ENCODE measurements at places on chromosomes 4 and X. TPM values are rescaled to one million over a fixed set of nuclear protein-coding genes. Genes with fewer than 3 reads are reported as not detected.

Gene CLRN2
- not detected for polyA plus RNA-seq

Gene F11
- not detected for polyA plus RNA-seq

Gene PRRG1
- polyA plus RNA-seq: 0.04 TPM

DNA sequence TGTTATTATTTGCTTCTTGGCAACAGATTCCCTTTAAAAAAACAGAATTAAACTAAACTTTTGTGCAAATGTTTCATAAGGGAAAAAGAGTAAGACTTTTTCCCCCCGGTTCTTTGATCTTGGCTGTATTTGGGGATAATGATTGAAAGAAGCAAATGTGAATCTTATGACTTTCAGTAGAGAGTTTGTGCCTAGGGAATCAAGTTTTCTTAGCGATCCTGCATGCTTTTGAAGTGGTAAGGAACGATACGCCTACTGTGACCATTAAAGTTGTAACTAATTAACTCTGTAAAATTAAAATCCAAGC, 9.0 kb downstream of the ATP10D start:
- H3K36me3 ChIP-seq: no peaks in the 10 kb centered on the region
- H3K27ac ChIP-seq: no peak overlapping the region
- DNase-seq: no peak

GRCh38 chr4:86595426-86595805, 1.3 kb downstream of the PTPN13 start:
- H3K4me1 ChIP-seq: peaks cover 21% of the 10 kb centered on the region
- H3K36me3 ChIP-seq: no peaks in the 10 kb centered on the region
- H3K27me3 ChIP-seq: peaks cover 18% of the 10 kb centered on the region
- DNase-seq: no peak
- H3K27ac ChIP-seq: no peak overlapping the region

DNA sequence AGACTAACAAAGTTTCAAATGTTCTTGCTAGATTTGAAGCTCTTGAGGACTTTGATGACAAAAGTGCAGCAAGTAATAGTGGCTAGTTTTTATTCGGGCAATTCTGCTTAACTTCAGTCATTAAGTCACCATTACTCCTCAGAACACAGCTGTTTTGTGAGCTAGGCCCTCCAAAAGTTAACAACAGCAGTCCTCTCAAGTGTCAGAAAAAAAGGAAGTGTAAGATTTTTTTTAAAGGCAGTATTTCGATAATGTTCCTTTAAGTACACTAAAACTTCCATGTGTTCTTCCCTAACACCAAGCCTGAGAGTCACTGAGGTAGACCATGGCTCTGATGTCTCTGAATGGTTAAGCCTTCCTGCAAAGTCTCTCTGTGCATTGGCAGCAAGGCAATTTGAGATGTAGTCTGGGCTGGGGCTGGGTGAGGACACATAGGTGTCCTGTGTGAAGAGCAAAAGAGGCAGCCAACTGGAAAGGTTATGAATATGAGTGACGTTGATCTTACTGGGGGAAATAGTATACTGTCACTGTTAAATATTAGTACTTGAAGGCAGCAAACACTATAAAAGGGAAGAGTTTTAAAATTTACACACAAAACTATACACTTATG, 174.0 kb upstream of the MAP3K15 start:
- no peaks in the 10 kb centered on the region for H3K27me3 ChIP-seq
- H3K4me3 ChIP-seq: no peak overlapping the region
- H3K36me3 ChIP-seq: peaks cover 11% of the 10 kb centered on the region
- DNase-seq: no peak

DNA sequence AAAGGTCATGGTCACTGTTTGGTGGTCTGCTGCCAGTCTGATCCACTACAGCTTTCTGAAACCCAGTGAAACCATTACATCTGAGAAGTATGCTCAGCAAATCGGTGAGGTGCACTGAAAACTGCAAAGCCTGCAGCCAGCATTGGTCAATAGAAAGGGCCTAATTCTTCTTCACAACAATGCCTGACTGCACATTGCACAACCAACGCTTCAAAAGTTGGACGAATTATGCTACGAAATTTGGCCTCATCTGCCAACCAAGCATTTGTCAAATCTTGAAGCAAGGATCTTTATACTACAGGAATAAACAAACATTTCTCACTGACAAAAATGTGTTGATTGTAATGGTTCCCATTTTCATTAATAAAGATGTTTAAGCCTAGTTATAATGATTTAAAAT, 90.4 kb downstream of the EIF4E start:
- no peaks in the 10 kb centered on the region for H3K4me1 ChIP-seq
- DNase-seq: no peak
- no peak overlapping the region for H3K4me3 ChIP-seq
- H3K27ac ChIP-seq: no peak overlapping the region

DNA sequence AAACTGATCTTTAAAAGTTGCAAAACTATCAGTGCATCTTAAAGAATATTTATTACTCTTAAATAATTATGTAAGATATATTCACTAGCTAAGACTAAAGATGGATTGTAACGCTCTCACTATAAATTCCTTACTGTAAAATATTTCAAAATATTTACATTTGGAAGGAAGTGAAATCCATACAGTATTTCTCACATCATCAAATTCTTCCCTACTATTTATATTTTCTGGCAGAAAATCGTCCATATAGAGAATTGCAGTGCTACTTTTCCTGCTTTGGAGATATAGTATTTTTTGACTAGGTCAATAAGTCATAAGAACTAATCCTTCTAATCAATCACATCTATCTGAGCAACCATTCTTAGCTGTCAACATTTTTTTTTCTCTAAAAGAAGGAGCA, 52.9 kb downstream of the SCLT1 start:
- H3K36me3 ChIP-seq: peaks cover 49% of the 10 kb centered on the region
- no peak overlapping the region for H3K27ac ChIP-seq
- no peak for DNase-seq
- H3K4me1 ChIP-seq: no peaks in the 10 kb centered on the region
- no peak overlapping the region for H3K4me3 ChIP-seq
- H3K27me3 ChIP-seq: no peaks in the 10 kb centered on the region

DNA sequence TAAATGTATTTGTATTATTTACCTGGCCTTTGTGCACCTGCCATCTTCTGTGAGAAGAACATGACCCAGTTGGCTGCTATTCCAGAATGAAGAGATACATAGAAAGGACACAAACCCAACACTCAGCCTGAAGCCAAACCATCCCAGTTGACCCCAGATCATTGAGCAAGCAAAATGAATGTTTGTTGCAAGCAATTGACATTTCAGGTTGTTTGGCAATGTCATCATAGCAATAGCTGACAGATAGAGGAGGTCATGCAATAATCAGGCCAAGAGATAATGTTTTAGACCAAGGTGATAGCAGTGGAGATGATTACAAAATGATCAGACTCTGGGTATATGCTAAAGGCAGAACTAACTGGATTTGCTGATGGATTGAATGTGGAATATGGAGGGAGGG, 71.2 kb upstream of the TMEM164 start:
- H3K27me3 ChIP-seq: no peaks in the 10 kb centered on the region
- no peak for DNase-seq
- no peak overlapping the region for H3K27ac ChIP-seq
- no peaks in the 10 kb centered on the region for H3K4me1 ChIP-seq
- H3K36me3 ChIP-seq: no peaks in the 10 kb centered on the region
- no peak overlapping the region for H3K4me3 ChIP-seq

DNA sequence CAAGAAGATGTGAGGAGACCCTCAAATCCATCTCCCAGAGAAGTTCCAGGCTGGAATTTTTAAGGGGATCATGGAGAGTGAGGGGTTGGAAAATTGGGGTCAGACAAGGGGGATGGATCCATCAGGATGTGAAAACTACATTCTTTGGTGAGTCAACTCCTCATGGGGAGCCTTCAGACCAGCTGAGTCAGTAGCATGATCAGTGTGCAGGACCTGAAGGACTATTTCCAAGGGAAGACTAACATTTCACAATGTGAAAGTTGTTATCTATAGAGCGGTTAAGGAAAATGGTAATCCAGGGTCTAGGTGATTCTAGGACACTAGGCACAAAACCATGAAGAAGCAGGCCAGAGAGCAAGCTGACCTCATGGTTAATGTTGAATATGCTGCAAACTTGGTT, 38.6 kb upstream of the CEP135 start:
- H3K36me3 ChIP-seq: peaks cover 5% of the 10 kb centered on the region
- H3K27me3 ChIP-seq: no peaks in the 10 kb centered on the region
- DNase-seq: no peak
- no peak overlapping the region for H3K4me3 ChIP-seq
- no peak overlapping the region for H3K27ac ChIP-seq

DNA sequence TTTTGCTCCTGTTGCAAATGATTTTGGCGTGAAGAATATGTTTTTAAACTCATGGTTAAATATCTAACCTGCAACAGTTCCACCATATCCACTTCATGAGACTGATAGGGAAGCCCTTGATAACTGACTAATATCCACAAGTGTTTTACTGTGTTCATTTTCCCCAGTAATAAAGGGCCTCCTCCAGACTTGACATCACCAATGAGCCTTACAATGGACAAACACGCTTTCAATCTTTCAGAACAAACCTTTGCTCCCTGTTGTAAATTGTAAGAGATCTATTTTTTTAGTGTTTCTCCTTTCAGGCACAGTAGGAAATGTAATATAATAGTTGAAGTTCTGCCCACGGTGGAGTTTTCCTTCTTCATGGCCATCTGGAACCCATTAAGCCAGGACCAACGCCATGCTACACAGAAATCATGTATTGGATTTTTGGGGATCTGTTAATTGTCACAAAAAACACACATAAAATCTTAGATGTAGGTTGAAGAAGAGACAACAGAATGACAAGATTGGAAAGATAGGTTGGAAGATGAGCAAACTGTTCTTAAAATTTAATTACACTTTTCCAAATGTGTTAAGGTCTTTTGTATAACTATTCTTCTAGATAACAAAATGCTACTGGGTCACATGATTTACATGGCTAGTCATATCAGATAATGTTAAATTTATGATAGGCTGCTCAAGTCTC, 1030.1 kb downstream of the FSTL5 start:
- no peak overlapping the region for H3K27ac ChIP-seq
- H3K27me3 ChIP-seq: no peaks in the 10 kb centered on the region
- H3K4me3 ChIP-seq: no peak overlapping the region
- no peaks in the 10 kb centered on the region for H3K4me1 ChIP-seq

DNA sequence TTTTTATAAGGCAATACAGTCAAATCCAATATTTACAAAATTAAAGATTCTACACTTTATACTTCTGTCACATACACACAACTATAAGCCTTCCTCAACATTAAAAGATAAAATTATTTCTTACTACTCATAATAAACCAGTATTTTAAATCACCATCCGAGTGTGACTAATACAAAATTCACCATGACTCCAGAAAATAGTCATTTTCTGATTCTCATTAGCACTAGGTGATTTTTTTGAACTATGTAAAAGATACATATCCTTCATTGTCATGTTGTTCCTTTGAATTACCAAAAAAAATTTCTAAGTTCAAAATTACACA, 646 bp upstream of the SLC7A11 start:
- peak; percentile 56 for DNase-seq
- no peaks in the 10 kb centered on the region for H3K36me3 ChIP-seq
- peaks cover 7% of the 10 kb centered on the region for H3K4me1 ChIP-seq
- H3K27me3 ChIP-seq: no peaks in the 10 kb centered on the region
- peak overlapping the region; percentile 66 for H3K4me3 ChIP-seq
- H3K27ac ChIP-seq: peak overlapping the region; percentile 92

DNA sequence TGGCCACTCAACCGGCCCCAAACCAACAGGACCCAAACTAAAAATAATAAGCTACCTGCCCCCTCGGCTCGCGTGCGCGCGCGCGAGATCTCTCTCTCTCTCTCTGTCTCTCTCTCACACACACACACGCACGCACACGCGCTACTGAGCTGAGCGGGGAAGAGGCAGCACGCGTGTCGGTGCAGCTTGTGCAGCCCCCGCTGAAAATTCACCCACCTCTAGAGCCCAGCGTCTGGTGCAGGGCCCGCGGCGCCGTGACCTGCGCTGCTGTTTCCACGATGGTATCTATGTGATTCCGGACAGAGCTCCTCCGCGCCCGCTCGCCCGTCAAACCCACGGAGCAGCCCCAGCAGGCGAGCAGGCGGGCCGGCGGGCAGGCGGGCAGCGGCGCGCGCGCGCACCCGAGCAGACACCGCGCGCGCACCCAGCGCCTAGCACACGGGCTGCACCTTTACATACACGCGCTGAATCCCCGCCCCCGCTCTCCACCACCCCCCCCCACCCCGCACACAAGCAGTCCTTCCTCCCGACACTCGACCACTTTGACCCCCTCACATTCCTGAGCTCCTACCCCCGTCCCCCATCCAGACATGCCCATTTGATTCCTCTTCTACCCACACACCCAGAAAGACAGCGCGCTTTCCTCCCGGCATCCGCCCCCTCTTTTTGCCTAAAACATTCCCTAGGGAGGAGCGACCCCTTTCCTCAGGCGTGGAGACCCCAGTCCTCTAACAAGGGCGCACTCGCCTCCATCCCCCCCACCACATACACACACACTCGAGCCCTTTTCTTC, 1.0 kb downstream of the SLITRK4 start:
- peaks cover 23% of the 10 kb centered on the region for H3K4me1 ChIP-seq
- peak overlapping the region; percentile 51 for H3K4me3 ChIP-seq
- no peaks in the 10 kb centered on the region for H3K27me3 ChIP-seq
- H3K27ac ChIP-seq: peak overlapping the region; percentile 74
- no peak for DNase-seq
